Inflammatory macrophage treated with lipopolysaccharide for 1 hour (primary cell): ENCODE measurements at places on chromosomes 7 and 10.

DNA sequence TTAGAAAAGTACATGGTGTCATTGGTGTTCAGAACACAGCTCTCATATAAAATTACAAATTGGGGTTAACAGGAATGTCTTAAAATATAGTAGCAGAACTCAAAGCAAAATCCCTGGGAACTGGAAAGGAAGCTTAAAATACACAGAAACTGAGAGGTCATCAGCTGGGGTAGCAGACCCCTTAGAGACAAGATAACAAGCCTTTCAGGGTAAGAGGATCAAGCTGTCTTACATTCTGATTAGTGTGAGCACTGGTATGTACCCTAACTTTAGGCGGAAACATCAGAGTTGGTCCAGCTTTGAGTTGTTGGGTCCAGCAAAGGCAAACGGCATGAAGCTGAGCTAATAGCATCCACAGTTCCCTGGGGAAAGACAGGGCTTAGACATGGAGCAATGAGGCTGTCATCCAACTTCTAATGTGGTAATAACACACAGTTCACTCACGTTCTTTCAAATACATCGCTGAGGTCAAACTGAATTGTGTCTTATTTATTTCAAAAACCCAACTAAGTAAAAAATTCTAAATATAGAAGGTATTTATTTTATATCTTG is 32.6 kb downstream of the ARHGAP21 start:
- no peak for DNase-seq

- peak; percentile 40 for DNase-seq
These were observed 17.3 kb upstream of the BLOC1S2 start for GRCh38 chr10:100303724-100304319.

- DNase-seq: no peak
These were observed 73.3 kb downstream of the ARID5B start for GRCh38 chr10:61974601-61975390.

GRCh38 chr10:69965086-69965485 is 87.6 kb upstream of the MACROH2A2 start:
- DNase-seq: no peak

- DNase-seq: no peak
These were observed 74.3 kb downstream of the NKX6-2 start for GRCh38 chr10:132711613-132712121.

DNA sequence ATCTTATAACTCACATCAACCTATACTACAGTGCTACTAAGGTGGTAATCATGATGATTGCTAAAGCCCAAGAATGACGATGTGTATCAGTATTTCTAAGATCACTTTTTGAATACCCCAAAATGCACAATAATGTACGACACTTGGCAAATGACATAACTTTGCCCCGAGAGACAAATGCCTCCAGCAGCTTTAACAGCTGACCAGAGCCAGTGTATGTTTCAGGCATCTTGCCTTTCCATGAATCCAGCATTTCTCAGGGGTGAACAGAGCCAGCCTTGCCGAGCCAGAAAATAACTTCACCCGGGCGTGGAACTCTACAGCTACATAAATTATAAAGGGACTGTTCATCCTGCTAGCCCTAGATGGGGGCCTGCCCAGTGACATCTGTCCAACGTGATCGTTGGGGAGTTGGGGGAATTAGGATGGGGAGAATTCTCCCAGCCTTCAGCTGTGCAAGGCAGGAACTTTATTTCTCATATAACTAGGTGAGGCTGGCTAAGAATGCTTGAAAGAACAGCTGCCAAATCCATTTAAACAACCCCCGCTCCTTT is 1.8 kb downstream of the IGFBP3 start:
- DNase-seq: no peak

GRCh38 chr7:2864204-2864985 is 20.3 kb upstream of the GNA12 start:
- peak; percentile 19 for DNase-seq
